Kidney (tissue), 22 donors: ENCODE measurements at places on chromosomes 7 and 10.

- DNase-seq, result no peak
Observed at GRCh38 chr10:64344211-64344610, 823.0 kb downstream of the REEP3 start.

- no peak for DNase-seq
Observed at GRCh38 chr10:98403812-98404504, 11.0 kb downstream of the PYROXD2 start.

DNA sequence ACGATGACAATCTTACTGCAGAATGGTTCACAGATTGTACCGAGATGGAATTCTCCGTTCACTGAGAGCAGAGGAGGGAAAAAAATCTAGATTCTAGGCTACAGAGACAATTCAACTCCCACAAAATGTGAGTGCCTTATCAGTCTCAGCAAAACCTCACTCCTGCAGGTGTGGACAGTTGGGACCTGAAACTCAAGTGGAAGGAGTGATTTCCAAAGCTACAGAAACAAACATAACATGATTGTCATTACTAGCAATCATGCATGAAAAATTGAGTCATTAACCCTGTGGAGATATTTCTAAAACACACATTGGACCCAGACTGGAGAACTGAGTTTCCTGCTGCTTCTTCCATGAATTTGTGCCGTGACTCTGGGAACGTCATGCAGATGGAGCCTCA is 70.3 kb downstream of the CALML3 start:
- no peak for DNase-seq

DNA sequence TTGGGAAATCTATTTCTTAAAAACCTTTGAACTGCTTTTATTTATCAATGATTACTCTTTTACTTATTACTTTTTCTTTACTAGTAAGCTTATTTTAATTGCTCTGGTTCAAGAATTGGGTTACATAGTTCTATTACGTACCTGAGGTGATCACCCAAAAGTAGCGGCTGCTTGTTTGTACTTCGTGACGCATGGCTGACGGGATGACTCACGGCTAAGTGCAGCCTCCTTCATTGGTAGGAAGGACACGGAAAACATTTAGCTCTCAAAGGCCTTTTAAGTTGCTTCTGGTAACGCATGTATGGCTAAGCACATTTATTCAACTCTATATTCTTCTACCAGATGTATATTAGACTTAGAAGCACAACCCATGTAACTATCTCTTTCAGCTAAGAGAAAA is 285.8 kb upstream of the SP4 start:
- no peak for DNase-seq

- no peak for DNase-seq
Observed at GRCh38 chr7:7812112-7812511, 93.7 kb upstream of the RPA3 start.

GRCh38 chr7:5396542-5396941 is 27.1 kb downstream of the TNRC18 start:
- DNase-seq, result no peak
